Activated naive CD4-positive, alpha-beta T cell treated with anti-CD3 and anti-CD28 coated beads, Interleukin-2, amount 50 U/mL, for 16 hours (primary cell): ENCODE measurements at places on chromosomes 3 and 15.

- no peak for DNase-seq
Observed at GRCh38 chr3:32366638-32367397, 24.8 kb upstream of the CMTM7 start.

- peak; percentile 37 for DNase-seq
Observed at GRCh38 chr3:10459954-10460754, 45.2 kb downstream of the ATP2B2 start.

- no peak for DNase-seq
Observed at GRCh38 chr15:49423021-49423420, at the start of gene FGF7. Gene FGF7 (plus strand): TSS chr15:49423242. CDS start chr15:49424298, 1,056 bp downstream.

GRCh38 chr3:116102037-116102436, 343.2 kb downstream of the LSAMP start:
- no peak for DNase-seq

DNA sequence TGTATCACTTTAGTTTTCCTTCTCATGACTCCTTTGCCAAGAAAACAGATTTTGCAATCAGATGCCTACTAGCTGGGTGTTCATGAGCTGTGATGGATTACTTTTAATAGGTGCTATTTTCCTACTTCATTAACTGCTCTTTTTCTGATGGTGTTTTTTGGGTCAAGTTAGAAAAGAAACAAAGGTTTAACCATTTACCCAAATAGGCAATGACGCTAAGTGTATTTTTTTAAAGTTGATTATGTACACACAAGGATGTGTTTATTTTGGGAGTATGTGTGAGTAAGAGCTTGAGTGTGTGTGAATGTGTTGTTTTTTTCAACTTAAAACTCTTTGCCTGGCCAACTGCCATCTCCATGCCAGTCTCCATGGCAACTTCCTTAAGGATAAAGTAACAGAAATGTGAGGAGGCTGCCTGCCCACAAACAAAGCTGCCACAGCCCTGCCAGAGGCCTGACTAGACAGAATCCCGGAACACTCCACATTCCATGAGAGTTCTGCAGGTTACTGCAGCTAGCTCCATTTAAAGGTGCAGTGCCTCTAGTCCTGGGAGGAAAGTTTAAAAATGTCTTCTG, 215.6 kb upstream of the RBMS3 start:
- no peak for DNase-seq
